CD4-positive, alpha-beta T cell treated with Interleukin-4 for 4 hours (primary cell): ENCODE measurements at places on chromosomes 4 and X.

GRCh38 chr4:146972036-146972435, 26.4 kb upstream of the TTC29 start:
- no peak for DNase-seq

DNA sequence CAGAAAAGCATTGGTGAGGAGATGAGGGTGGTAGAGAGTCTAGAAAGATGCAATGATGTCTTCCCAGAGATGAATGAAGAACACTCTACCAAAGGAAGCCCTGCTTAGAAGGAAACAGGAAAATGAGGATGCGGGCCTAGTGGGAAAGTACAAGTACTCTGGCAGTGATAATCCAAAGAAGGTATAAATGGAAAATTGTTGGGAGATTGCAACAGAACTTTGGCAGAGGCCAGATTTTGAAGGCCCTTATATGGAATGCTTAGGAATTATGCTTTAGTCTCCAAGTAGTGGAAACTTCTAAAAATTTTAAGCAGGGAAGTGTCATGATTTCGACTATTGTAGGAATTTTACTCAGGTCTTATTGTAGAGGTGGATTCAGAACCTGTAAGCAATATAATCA, 11.0 kb downstream of the ARSJ start:
- no peak for DNase-seq

GRCh38 chr4:41213625-41214135, 662 bp downstream of the APBB2 start:
- no peak for DNase-seq

- DNase-seq: no peak
Measured at GRCh38 chrX:104935581-104935980, 284.9 kb downstream of the TEX13A start.

DNA sequence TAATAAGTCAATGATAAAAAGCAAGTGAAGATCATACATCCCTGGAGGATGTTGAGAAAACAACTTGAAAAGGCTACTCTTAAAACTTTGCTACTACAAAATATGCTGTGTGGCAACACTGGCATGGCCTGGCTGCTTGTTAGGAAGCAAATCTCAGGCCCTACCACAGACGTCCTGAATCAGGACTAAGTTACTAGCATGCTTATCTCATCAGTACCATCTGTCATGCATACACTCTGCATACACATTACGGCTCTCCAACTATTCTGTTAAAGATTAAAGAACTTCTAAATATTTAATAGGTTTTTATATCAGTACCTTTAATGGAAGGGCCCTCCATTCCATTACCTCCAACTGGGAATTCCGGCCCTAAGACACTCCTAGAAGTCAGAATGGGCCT, 8.2 kb downstream of the PAPSS1 start:
- no peak for DNase-seq

GRCh38 chr4:186740822-186741221, 17.2 kb upstream of the FAT1 start:
- DNase-seq: no peak

DNA sequence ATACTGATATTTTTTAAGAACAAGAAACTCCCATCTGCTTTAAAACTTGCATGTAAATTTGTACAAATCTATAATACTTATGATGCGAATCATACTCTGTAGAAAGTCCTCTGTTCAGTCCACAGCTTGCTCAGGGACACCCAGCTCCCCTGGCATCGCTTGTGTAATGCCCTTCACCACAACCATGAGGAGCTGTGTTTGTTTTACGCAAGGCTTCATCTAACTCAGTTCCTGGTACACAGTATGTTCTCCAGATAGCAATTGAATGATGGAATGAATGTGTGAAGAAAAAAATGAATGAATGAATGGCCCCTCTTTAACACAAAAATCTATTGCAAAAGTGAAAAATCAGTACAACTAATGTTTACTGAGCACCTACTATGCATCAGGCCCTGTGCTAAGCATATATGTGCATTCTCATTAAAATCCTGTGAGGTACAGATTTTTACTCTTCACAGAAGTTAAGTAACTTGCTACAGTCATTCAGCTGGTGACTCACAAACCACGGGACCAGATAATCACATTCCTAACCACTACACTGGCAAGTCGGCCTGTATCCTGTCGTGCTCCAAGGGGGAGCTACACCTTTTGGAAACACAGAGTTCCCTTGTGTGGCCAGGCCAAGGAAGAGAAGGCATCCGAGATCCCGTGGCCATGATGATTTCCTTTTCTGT, 58.7 kb upstream of the KDR start:
- DNase-seq: no peak

GRCh38 chr4:1243451-1244080, 5.4 kb downstream of the CTBP1 start:
- DNase-seq: no peak

GRCh38 chr4:69828828-69829227, 31.1 kb downstream of the SULT1E1 start:
- DNase-seq: no peak

GRCh38 chr4:85953651-85954018, 406.2 kb downstream of the MAPK10 start:
- no peak for DNase-seq

- no peak for DNase-seq
Measured at GRCh38 chr4:53847965-53848364, 216.4 kb downstream of the CHIC2 start.
